ENCODE measurements at places on chromosomes 6 and 20.

- DNase-seq, result no peak
These were observed 69.3 kb downstream of the NFATC2 start for GRCh38 chr20:51473256-51473655.

GRCh38 chr20:21693322-21693721, 12.1 kb upstream of the PAX1 start:
- peak; percentile 9 for DNase-seq

DNA sequence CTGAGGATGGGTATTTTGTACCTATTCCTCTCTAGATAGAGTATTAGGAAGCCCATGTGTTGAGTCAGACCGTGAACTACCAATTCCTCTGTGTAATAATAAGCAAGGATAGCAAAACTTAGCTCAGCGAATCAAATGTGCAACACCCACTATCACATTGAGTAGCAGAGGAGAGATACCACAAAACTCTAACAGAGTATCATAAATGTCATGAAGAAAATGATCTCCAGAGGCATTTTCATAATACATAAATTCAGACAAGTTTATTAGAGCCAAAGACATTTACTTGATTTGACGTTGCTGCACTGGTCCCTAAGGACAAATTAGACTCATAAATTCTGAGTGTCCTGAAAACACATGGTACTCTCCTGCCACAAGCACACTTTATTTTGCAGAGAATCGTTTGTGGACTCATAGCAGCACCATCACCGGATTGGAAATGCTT, 245.2 kb downstream of the HAO1 start:
- no peak for DNase-seq

GRCh38 chr6:148146717-148147462, 195.7 kb upstream of the SASH1 start:
- no peak for DNase-seq

- DNase-seq, result no peak
These were observed 105.8 kb downstream of the BACH2 start for GRCh38 chr6:90190752-90191395.

DNA sequence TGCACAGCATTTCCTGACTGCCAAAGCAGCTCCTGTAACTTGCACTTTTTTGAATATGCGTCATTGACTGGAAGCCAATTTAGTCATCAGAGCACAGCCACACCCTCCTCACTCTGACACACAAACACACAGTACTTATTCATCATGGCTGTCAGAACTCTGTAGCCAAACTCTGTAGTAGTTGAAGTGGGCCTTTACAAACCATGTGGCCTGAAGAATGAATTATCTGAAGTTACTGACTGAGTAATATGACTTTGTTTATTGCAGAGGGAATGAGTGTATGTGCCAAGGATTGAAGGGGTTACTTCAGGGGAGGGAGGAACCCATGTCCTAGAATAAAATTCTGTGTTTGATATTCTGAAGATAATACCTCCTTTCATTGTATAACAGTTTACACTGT, 102.7 kb downstream of the FIG4 start:
- peak; percentile 16 for DNase-seq

DNA sequence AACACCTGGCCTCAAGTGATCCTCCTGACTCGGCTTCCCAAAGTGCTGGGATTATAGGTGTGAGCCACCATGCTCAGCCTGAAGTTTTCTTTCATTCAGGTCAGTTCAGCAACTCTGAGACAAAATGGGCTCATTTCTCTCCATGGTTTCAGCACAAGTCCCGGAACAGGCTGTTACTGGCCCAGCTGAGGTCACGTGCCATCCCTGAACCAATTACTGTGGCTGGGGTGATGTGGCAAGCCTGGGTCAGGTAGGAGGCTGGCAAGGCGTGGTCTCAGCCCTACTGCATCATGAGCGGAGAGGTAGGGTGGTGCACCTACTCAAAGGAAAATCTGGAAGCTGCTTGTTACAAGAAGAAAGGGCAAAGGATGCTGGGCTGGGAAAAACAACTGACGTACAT, 326.4 kb downstream of the KIF16B start:
- DNase-seq, result no peak

DNA sequence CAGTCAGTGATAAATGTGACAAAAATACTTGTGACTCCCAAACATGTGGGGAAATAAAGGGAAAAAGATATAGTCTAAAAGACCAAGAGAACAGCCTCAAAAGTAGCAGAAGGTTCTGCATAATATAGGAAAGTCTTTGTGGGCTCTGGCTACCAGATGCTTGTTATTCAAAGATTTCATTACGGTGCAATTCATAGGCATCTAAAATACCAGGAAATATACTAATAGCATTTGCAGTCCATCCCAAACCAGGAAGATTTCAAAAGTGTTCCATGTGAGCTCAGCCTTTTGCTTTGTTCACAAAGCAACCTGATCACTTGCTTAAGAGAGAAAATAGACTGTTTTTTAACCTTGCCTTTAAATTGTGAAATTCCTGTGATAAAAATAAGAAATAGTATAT, 506.7 kb upstream of the MARCKS start:
- DNase-seq, result no peak

- DNase-seq, result no peak
These were observed 1.9 kb downstream of the SDC4 start for GRCh38 chr20:45346291-45346718.

GRCh38 chr6:145090801-145091585, 644.3 kb downstream of the EPM2A start:
- DNase-seq, result no peak

DNA sequence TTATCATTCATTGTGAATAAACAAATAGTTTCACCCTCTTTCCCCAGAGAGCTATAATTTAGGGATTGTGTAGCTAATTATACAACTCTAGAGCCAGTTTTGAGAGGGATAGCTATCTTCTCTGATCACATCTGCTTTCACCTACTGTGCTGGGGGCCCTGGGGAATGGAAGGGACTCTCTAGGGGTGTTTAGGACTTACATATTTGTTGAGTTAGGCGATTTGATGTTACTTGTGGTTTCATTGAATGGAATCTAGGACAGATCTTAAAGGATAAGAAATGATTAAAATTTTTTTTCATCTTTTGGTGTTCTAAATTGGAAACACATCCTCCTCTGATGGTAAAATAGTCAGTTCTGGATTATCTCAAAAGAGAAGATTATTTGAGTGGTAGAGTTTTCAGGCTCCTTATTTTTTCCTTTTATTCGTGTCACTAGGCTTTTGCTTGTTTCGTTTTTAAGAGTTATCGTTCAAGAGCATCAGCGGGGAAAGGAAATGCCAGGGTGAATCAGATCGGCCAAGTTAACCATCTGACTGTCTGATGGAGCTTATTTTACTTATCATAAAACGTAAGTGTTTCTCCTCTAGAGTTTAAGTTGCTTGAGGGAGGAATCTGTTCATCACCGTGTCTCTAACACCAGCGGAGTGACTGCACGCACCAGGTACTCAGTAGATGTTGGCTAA, 236.7 kb downstream of the FARS2 start:
- no peak for DNase-seq

All from eye (tissue), 1 donor.